Vagina (tissue), 2 donors: ENCODE measurements at places on chromosomes 12 and 14.

DNA sequence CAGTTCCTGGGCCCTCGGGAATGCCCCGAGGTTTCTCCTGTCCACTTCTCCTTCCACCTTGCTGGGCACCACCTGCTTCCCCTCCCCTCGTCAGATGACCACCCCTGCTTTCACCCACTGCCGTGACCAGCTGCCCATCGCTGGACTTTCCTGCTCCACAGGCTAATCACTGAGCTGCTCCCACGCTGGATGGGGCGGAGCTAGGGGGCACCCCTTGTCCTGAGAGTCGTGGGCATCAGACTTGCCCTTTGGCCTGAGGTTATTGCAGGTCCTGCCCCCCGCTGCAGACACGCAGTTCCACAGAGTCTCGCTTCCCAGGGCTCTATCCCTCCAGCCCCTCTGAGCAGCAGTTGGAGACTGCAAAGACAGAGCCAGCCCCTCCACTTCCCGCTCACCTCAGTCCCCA is 427 bp downstream of the SLC6A12 start:
- no peak for DNase-seq

- no peak for DNase-seq
Observed at GRCh38 chr12:24840046-24840800, 108.7 kb downstream of the BCAT1 start.

GRCh38 chr12:91094032-91094662 is 17.1 kb downstream of the LUM start:
- DNase-seq, result no peak

GRCh38 chr14:90319634-90320541 is 11.9 kb downstream of the NRDE2 start:
- DNase-seq, result no peak

DNA sequence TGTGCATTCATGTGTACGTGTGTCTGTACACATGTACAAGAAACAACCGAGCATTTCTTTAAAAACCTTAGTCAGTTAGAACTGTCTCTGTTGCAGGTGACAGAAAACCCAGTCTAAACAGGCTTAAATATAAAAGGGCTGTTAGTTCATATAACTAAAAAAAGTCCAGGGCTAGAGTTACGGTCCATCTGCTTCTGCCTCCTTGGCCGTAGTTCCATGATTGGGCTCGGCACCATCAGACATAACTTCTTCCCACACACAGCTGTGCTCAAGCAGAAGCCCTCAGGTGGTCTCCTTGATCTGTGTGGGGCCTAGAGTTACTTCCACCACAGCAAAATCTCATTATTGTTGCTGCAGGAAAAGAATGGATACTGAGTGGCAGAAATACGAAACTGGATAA is 34.6 kb downstream of the CKB start:
- no peak for DNase-seq

GRCh38 chr12:76568130-76568529 is 8.6 kb upstream of the OSBPL8 start:
- no peak for DNase-seq

GRCh38 chr14:28468191-28469151 is 298.1 kb upstream of the FOXG1 start:
- DNase-seq, result no peak

DNA sequence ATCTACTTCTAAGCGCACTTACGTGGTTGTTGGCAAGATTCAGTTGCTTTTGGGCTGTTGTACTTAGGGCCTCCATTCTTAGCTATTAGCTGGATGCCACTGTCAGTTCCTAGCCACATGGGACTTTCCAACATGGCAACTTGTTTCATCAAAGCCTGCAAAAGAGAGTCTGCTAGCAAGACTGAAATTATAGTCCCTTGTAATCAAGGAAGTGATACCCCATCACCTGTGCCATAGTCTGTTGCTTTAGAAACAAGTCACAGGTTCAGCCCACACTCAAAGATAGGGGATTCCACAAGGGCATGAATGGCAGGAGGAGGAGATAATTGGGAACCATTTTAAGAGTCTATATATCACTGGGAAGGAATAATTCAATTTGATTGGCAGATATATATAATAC is 27.1 kb upstream of the SLC17A8 start:
- no peak for DNase-seq
